ENCODE measurements at places on chromosomes 16 and 17. TPM values are rescaled to one million over a fixed set of nuclear protein-coding genes. Genes with fewer than 3 reads are reported as not detected.

- peak overlapping the region; percentile 79 for H3K27ac ChIP-seq
- DNase-seq: no peak
- H3K4me3 ChIP-seq: no peak overlapping the region
- H3K36me3 ChIP-seq: peaks cover 21% of the 10 kb centered on the region
- peaks cover 34% of the 10 kb centered on the region for H3K4me1 ChIP-seq
- no peaks in the 10 kb centered on the region for H3K27me3 ChIP-seq
Measured at GRCh38 chr16:50613281-50613963, 65.2 kb downstream of the NKD1 start.

GRCh38 chr17:17933775-17934174 lies 38.4 kb downstream of the TOM1L2 start:
- no peak overlapping the region for H3K27ac ChIP-seq
- no peaks in the 10 kb centered on the region for H3K27me3 ChIP-seq
- no peak overlapping the region for H3K4me3 ChIP-seq
- H3K4me1 ChIP-seq: peaks cover 22% of the 10 kb centered on the region

DNA sequence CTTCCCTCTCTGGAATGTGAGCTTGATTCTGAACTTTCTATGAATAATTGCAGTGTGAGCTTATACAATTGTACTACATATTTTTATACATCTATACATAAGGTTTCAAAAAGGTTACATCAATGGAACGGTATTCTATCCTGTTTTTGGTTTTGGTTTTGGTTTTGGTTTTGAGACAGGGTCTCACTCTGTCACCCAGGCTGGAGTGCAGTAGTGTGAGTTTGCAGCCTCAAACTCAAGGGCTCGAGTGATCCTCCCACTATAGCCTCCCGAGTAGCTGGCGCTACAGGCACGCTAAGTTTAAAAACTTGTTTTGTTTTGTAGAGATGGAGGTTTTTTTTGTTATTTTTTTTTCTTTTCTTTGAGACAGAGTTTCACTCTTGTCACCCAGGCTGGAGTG lies 1.1 kb downstream of the CTRB1 start:
- DNase-seq: no peak
- H3K4me3 ChIP-seq: peak overlapping the region; percentile 0
- no peaks in the 10 kb centered on the region for H3K36me3 ChIP-seq

DNA sequence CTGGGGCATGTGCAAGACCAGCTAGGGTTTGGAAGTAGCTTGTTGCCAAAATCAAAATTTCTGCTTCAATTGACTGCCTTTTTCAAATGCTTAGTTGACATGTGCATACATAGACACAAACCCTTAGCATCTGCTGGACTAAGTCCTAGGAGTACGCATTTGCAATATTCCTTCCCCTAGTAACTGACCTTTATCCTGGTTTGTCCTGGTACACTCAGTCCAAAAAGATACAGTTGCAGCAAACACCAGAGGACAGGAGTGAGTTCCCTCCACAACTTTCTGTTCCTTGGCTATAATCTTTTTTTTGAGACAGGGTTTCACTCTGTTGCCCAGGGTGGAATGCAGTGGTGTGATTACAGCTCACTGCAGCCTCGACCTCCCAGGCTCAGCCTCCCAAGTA lies 290.2 kb upstream of the ERCC4 start:
- H3K4me1 ChIP-seq: no peaks in the 10 kb centered on the region
- DNase-seq: no peak
- no peaks in the 10 kb centered on the region for H3K36me3 ChIP-seq

- DNase-seq: no peak
- H3K27ac ChIP-seq: no peak overlapping the region
- H3K36me3 ChIP-seq: no peaks in the 10 kb centered on the region
- H3K4me1 ChIP-seq: peaks cover 6% of the 10 kb centered on the region
Measured at GRCh38 chr16:81530296-81530721, 85.7 kb downstream of the CMIP start.

- no peaks in the 10 kb centered on the region for H3K4me1 ChIP-seq
- no peak overlapping the region for H3K4me3 ChIP-seq
- no peaks in the 10 kb centered on the region for H3K27me3 ChIP-seq
- no peak for DNase-seq
Measured at GRCh38 chr17:16969931-16970906, 1.7 kb downstream of the TNFRSF13B start.

- peak overlapping the region; percentile 74 for H3K27ac ChIP-seq
- DNase-seq: peak; percentile 89
- peak overlapping the region; percentile 55 for H3K4me3 ChIP-seq
Measured at GRCh38 chr16:87465306-87465705, 27.5 kb downstream of the ZCCHC14 start.

GRCh38 chr17:17443173-17443572 lies 33.6 kb upstream of the MED9 start:
- no peak for DNase-seq
- no peaks in the 10 kb centered on the region for H3K36me3 ChIP-seq
- H3K4me1 ChIP-seq: no peaks in the 10 kb centered on the region
- no peak overlapping the region for H3K27ac ChIP-seq

- no peak for DNase-seq
- H3K36me3 ChIP-seq: no peaks in the 10 kb centered on the region
- no peak overlapping the region for H3K4me3 ChIP-seq
- no peaks in the 10 kb centered on the region for H3K27me3 ChIP-seq
- H3K27ac ChIP-seq: no peak overlapping the region
- H3K4me1 ChIP-seq: peaks cover 3% of the 10 kb centered on the region
Measured at GRCh38 chr17:65293584-65294180, 156.5 kb downstream of the RGS9 start.

DNA sequence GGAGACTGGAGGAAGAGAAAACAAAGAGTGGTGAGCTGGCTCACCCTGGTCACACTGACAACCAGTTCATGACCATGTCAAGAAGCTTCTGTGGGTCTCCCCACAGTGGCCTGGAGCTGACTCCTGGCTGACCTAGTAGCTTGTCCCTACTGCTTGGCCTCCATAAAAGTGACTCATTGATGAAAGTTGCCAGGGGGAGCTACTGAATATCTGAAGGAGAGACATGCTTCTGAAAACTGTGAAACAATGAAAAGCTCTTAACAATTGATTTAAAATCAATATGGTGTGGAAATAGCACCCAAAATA lies 22.0 kb downstream of the SMPD3 start:
- H3K27ac ChIP-seq: no peak overlapping the region
- no peaks in the 10 kb centered on the region for H3K27me3 ChIP-seq
- no peaks in the 10 kb centered on the region for H3K36me3 ChIP-seq
- no peak for DNase-seq
- H3K4me3 ChIP-seq: no peak overlapping the region
- no peaks in the 10 kb centered on the region for H3K4me1 ChIP-seq

DNA sequence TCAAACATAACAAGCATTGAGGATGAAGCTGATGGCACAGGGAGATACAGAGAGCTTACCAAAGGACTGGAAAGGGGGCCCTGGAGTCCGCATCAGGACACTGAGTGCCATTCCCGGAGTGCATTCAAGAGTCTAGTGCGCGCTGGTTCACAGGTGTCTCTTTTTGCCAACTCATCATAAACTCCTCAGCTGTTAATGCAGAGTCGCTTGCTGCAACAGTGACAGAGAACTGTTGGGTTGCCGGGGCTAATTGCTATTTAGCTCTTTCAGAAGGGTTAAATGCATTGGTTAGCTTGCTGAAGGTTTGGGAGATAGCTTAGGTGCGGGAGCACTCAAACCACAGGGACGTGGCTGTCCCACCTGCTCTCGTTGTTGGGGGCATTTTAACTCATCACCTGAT lies 1091.6 kb upstream of the EEF2KMT start:
- H3K27ac ChIP-seq: no peak overlapping the region
- no peaks in the 10 kb centered on the region for H3K36me3 ChIP-seq
- no peak for DNase-seq
- no peak overlapping the region for H3K4me3 ChIP-seq
- no peaks in the 10 kb centered on the region for H3K27me3 ChIP-seq
- H3K4me1 ChIP-seq: no peaks in the 10 kb centered on the region

DNA sequence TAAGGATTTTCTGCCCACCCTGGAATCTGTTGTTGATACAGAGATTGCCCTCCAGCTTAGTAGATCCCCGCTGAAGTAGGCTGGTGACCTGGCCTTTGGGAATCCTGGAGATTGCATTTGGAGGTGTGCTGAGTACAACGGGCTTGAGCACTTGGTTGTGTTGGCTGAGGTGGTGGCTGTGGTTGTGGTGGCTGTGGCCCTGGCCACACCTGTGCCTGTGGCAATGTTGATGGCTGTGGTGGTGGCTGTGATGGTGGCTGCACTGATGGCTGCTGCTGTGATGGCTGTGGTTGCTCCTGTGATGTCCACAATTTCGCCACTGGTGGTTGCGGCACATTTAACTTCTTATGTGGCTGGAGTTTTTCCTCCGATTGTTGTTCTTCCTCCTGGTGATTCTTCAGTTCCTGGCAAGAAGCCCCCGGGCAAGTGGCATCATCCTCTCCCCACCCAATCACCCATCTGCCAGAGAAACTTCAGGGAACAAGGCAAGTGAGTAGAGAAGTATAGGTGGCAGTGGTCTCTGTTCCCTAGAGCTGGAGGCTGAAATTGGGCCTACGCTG lies 4.2 kb downstream of the CCDC200 start:
- no peak overlapping the region for H3K27ac ChIP-seq
- no peak overlapping the region for H3K4me3 ChIP-seq
- H3K4me1 ChIP-seq: no peaks in the 10 kb centered on the region
- peaks cover 17% of the 10 kb centered on the region for H3K36me3 ChIP-seq

GRCh38 chr17:59516451-59516850 lies 49.0 kb upstream of the DHX40 start:
- no peaks in the 10 kb centered on the region for H3K36me3 ChIP-seq
- DNase-seq: no peak
- H3K4me1 ChIP-seq: no peaks in the 10 kb centered on the region
- H3K27ac ChIP-seq: no peak overlapping the region
- no peak overlapping the region for H3K4me3 ChIP-seq

- DNase-seq: peak; percentile 69
- H3K4me1 ChIP-seq: no peaks in the 10 kb centered on the region
- H3K27me3 ChIP-seq: no peaks in the 10 kb centered on the region
- H3K27ac ChIP-seq: no peak overlapping the region
- H3K36me3 ChIP-seq: no peaks in the 10 kb centered on the region
Measured at GRCh38 chr17:74528491-74529199, 2.6 kb downstream of the CD300LB start.

DNA sequence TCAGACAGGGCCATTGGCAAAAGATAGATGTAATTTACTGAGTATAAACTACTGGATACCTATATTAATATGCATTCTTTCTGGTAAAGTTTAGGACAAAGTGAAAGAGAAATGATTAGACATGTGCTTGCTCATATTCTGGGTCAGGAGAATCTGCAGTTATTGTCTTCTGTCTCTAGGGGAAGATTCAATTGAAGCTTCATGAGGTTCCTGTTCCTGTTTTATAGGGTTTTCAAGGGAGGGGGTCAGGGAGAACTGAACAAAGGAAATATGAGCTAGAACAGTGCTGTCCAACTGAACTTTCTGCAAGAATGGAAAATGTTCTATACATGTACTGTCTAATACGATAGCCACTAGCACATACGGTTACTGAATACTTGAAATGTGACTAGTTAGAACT lies 59.3 kb upstream of the CORO6 start:
- DNase-seq: no peak
- no peaks in the 10 kb centered on the region for H3K27me3 ChIP-seq
- H3K27ac ChIP-seq: no peak overlapping the region

GRCh38 chr16:84058664-84059063 lies 16.1 kb upstream of the SLC38A8 start:
- no peak overlapping the region for H3K4me3 ChIP-seq
- H3K27me3 ChIP-seq: no peaks in the 10 kb centered on the region
- no peaks in the 10 kb centered on the region for H3K4me1 ChIP-seq
- H3K27ac ChIP-seq: no peak overlapping the region

- no peaks in the 10 kb centered on the region for H3K27me3 ChIP-seq
- no peak for DNase-seq
- no peaks in the 10 kb centered on the region for H3K36me3 ChIP-seq
- peak overlapping the region; percentile 88 for H3K27ac ChIP-seq
- peaks cover 9% of the 10 kb centered on the region for H3K4me1 ChIP-seq
Measured at GRCh38 chr17:7858522-7858810, 663 bp downstream of the CYB5D1 start.

DNA sequence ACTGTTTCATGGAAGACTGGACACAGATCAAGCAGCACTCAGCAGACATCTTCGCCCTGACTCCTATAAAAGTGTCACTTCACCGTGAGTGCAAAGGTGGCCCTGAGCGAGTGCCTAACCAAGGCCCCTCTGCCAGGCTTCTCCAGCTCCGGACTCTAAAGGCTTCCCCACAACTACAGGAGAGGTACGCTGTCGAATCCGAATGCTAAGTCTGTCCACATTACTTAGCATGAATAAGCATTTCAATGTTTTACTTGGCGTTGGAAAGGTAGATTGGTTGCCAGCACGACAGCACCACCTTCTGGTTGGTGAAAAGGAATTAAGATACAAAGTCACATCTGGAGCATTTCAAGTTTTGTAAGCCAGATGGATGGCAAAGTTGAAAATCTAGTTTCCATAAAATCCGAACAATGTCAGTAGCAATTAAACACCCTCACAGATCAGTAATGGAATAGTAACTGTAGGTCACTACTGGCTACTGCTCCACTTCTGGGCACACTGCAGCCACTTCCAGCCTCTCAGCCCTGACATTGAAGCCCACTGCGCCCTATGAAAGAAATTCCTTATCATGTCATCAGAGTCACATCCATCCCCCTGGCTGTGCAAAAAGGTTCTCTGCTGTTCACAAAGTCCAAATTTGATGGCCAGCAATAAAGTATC lies 100.9 kb downstream of the PARN start:
- DNase-seq: peak; percentile 16
- H3K27ac ChIP-seq: no peak overlapping the region
- H3K4me1 ChIP-seq: peaks cover 9% of the 10 kb centered on the region
- no peaks in the 10 kb centered on the region for H3K36me3 ChIP-seq
- H3K27me3 ChIP-seq: no peaks in the 10 kb centered on the region
- peak overlapping the region; percentile 52 for H3K4me3 ChIP-seq

GRCh38 chr16:56889206-56889605 lies 24.2 kb downstream of the SLC12A3 start:
- no peaks in the 10 kb centered on the region for H3K4me1 ChIP-seq
- H3K4me3 ChIP-seq: no peak overlapping the region
- no peak overlapping the region for H3K27ac ChIP-seq
- no peaks in the 10 kb centered on the region for H3K27me3 ChIP-seq
- H3K36me3 ChIP-seq: no peaks in the 10 kb centered on the region
- no peak for DNase-seq

- DNase-seq: no peak
- H3K36me3 ChIP-seq: peaks cover 53% of the 10 kb centered on the region
- H3K27me3 ChIP-seq: no peaks in the 10 kb centered on the region
- H3K27ac ChIP-seq: no peak overlapping the region
- no peaks in the 10 kb centered on the region for H3K4me1 ChIP-seq
- no peak overlapping the region for H3K4me3 ChIP-seq
Measured at GRCh38 chr16:88597856-88598491, 27.8 kb downstream of the ZC3H18 start.

- DNase-seq: no peak
- no peak overlapping the region for H3K4me3 ChIP-seq
- no peaks in the 10 kb centered on the region for H3K27me3 ChIP-seq
- no peak overlapping the region for H3K27ac ChIP-seq
- no peaks in the 10 kb centered on the region for H3K4me1 ChIP-seq
Measured at GRCh38 chr16:75621170-75621477, 2.0 kb downstream of the ADAT1 start.

GRCh38 chr17:73232587-73233373 lies 28.9 kb downstream of the CPSF4L start:
- peak; percentile 66 for DNase-seq
- peaks cover 7% of the 10 kb centered on the region for H3K4me1 ChIP-seq
- peaks cover 18% of the 10 kb centered on the region for H3K36me3 ChIP-seq
- H3K4me3 ChIP-seq: peak overlapping the region; percentile 87
- peak overlapping the region; percentile 85 for H3K27ac ChIP-seq

The C17orf58 gene
- 3.2 TPM for total RNA-seq

The HSF5 gene
- not detected for total RNA-seq

The HSD11B2 gene
- 2.4 TPM for total RNA-seq

The PROCA1 gene
- total RNA-seq: 1.6 TPM

The ABCC11 gene
- total RNA-seq: not detected

The ERCC4 gene
- total RNA-seq: 6.2 TPM

The AIPL1 gene
- not detected for total RNA-seq

The KRTAP9-7 gene
- not detected for total RNA-seq

Data from ascending aorta (tissue), 2 donors.